T-helper 1 cell treated with Interleukin-12 subunit alpha and Interleukin-12 subunit beta and Interleukin-4 antibody, amounts not matched to agents 30 ng/mL and 1 ng/mL, for 36 hours (primary cell): ENCODE measurements at places on chromosomes 6 and 20. TPM values are rescaled to one million over a fixed set of nuclear protein-coding genes. Genes with fewer than 3 reads are reported as not detected.

The SLC16A10 gene
- 1.0 TPM in 2 replicates for total RNA-seq

The CFAP61 gene
- not detected in 2 replicates for total RNA-seq

The EYS gene
- total RNA-seq: not detected in 2 replicates

The BMP2 gene
- total RNA-seq: not detected in 2 replicates
